ENCODE measurements at places on chromosomes 4 and X.

- DNase-seq: no peak
Observed at GRCh38 chr4:36051634-36052033, 192.7 kb downstream of the ARAP2 start.

GRCh38 chr4:92305148-92305877 lies 1.5 kb downstream of the GRID2 start:
- peak; percentile 87 for DNase-seq

- no peak for DNase-seq
Observed at GRCh38 chrX:43822014-43822413, 60.2 kb downstream of the MAOB start.

DNA sequence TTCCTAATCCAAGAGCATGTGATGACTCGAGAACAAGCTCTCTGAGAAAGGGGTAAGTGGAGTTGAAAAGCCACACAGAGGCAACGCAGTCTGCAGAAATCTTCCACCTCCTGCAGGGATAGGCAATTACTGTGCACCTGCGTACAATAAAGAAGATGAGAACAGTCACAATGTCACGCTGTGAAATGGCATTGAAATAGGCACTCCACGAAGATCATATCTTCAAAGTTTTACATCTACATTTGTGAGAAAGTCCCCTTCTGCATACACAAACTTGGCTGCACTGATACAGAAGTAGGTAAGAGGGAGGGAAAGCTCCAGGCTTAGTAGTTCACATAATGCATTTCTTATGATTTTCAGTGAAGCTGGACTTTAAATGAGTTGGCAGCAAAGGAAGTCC lies 27.1 kb downstream of the DDX60L start:
- no peak for DNase-seq

- DNase-seq: no peak
Observed at GRCh38 chrX:104141087-104141760, 15.6 kb downstream of the SLC25A53 start.

DNA sequence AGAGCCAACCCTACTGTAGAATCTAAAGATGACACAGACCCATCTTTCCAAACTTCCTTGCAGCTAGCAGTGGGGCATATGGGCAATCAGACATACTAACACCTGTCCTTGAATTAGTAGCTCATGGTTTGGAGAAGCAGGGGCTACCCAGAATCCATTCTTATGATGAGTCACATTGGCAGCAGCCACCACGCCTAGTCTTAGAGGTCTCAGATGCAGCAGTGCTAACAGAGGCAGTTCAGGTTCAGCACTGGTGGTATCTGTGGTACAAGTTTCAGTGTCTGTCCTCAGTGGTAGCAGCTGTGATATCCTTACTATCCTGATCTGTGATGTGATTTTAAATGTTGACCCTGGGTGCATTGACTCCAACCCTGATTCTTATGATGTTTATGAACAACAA lies 68.1 kb downstream of the FRMPD4 start:
- no peak for DNase-seq

DNA sequence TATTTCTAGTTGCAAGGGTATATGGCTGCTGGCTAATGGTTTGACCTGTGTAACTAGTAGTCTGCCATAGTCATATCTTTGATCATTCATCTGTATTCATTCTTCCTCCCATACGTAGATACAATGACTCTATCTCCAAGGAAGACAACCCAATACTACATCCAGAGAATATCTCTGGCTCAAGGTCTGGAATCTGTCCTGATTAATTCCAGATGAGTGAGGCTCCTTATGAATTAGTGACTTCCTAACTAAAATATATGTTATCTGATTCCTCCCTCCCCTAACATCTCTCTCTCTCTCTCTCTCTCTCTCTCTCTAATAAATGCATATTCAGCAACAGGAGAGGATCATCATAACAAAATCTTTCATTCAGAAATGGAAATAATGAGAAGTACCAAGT lies 641.5 kb downstream of the FAT4 start:
- DNase-seq: no peak

DNA sequence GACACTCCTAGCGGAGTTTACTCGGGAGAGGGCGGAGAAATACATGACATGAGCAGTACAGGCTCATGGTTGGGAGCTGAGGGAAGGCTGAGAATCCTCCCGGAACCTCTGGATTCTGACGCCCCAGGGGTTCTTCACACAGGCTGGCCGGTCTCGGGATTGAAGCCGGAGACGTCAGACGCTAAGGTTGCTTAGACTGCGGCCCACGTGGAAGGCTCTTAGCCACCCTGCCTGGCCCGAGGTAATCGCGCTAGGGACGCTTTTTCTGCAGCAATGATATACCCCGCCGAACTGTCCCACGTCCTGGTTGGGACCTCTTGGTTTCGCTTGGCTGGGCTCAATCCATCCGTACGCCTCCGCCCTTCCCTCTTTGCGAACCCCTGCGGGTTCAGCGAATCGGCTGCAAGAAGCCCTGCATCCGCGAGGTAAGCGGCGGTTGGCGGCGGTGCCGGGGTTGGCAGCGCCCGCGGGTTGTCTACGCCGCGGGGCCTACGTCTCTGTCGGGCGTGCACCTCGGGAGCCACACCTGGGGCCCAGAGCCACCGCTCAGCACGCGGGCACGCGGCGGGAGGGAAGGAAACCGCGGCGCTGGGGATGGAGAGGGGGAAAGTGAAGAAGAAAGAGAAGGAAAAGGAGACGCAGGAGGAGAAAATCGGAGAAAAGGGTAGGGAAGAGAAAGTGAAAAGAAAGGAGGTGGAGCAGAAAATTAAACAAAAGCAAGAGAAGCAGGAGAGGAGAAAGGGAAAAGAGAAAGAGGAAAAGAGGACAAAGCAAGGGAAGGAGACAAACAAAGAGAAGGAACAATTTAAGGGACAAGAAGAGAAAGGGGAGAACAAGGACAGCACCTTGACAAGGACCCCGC lies at the start of gene ARL9:
ARL9 (plus strand) TSS at position 523 of the 862 bp plus-strand sequence; CDS start at position 595, 72 bp downstream.
- peak; percentile 56 for DNase-seq

- no peak for DNase-seq
Observed at GRCh38 chrX:118961866-118962560, 12.4 kb upstream of the LONRF3 start.
